Esophagus squamous epithelium (tissue), 5 donors: ENCODE measurements at places on chromosomes 5 and 9.

DNA sequence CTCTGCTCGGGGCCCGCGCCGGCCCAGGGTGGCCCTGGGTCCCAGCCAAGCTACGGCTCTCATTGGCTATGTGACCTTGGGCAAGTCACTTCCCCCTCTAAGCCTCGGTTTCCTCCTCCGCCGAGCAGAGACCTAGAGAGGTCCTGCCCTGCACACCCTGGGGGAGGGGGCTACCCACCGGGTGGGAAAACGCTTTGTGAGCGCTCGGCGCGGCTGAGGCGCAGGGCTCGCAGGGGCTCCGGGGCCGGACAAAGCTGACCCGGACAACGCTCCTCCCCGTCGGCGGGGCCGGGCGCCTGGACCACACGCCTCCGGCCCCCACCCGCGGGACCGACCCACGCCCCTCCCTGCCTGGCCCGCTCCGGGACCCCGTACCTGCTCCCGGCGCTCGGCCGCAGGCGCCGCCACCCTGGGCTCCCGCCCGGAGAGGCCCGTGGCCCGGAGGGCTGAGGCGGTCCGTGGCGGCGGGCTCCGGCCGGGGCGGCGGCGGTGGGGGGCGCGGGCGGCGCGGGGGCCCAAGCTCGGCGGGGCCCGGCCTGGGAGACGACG is 85.7 kb upstream of the MELK start:
- no peak for DNase-seq

GRCh38 chr5:402615-403359 is 40.2 kb upstream of the EXOC3 start:
- no peak for DNase-seq

GRCh38 chr5:691817-692528 is 1.2 kb downstream of the TPPP start:
- no peak for DNase-seq

GRCh38 chr5:64947031-64947430 is 178.3 kb downstream of the CWC27 start:
- no peak for DNase-seq

DNA sequence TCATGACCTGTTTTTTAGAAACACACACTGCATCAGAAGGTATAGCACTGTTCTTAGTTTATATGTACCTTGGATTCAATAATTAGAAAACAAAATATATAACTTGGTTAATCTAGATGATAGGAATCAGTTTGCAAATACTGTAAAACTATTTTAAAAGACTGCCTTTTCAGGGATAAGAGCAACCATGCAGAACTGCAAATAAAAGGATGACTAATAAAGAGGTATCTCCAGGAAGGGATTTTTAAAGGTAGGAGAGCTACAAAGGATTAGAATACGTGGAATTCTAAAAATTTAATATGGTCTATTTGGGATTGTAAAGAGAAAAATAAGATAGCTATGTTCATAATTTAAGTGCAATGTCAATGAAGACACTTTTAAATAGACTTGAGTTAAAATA is 9.4 kb downstream of the GABRA1 start:
- DNase-seq: no peak

- no peak for DNase-seq
Observed at GRCh38 chr5:34866989-34867471, 28.1 kb downstream of the TTC23L start.
